Stimulated activated CD4-positive, alpha-beta T cell treated with anti-CD3 and anti-CD28 coated beads, TNF-alpha, amount 100 ng/mL, for 1 hour (primary cell): ENCODE measurements at places on chromosomes 12 and 14.

GRCh38 chr14:95691591-95691990 is 5.4 kb downstream of the TCL1B start:
- no peak for DNase-seq

GRCh38 chr12:48351022-48351708 is 446 bp upstream of the ZNF641 start:
- DNase-seq, result no peak

- DNase-seq, result no peak
Measured at GRCh38 chr12:125455556-125455955, 390.3 kb downstream of the AACS start.

- DNase-seq, result no peak
Measured at GRCh38 chr12:46246021-46246700, 22.7 kb downstream of the SLC38A1 start.

- DNase-seq, result no peak
Measured at GRCh38 chr14:49702725-49703124, 9.8 kb downstream of the KLHDC1 start.

DNA sequence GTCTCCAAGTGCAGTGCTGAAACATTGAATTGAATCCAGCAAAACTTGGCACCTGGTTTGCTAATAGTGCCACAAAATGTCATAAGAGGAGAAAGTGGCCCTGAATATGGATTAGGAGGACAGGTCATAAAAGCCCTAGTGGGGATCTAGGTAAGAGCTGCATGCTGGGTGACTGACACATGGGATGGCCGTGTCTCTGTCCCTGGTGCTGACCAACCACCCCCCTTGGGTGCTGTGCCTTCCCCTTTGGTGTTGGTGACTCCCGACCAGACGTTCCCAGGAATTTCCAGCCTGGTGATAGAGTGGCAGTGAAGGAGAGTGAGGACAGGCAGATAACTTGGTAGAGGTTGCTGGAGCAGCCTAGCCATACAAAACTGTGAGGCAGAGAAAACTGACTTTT is 142.8 kb downstream of the VRK1 start:
- no peak for DNase-seq

DNA sequence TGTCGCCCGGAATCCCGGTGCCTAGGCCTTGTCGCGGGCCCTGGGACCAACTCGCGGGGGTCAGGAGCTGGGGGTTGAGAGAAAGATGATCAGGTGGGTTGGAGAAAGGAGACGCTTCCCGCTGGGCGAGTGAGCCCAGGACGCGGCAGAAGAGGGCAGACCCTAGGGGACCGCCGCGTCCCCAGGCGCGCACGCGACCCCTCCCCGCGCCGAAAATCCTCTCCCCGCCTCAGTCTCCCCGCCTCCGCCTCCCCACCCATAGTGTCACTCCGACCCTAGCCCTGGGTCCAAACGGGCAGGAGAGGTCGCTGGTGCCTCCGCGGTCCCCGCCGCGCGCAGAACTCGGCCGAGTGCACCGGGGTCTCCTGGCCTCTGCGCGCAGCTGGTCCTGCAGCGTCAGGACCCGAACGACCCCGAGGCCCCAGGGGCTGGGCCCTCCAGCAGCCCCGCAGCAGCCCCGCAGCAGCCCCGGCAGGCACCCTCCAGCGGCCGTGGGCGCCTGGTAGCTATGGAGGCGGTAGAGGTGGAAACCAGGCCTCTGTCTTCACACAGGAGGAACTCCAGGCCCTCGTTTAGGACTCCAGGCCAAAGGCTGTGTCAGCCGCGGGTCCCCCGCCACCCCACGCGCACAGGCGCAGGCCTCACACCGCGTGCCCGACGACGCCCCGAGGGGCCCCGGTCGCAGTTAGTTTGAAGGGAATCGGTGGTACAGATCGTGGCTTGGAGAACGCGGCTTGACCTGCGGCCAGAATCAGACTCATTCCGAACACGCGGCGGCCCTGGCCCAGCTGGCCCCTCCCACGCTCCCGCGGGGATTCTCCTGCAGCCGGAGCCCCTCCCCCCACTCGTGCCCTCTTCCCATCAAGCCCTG is 60.1 kb upstream of the EIF5 start:
- DNase-seq, result no peak

- DNase-seq, result no peak
Measured at GRCh38 chr12:68018315-68018714, 29.1 kb downstream of the IFNG-AS1 start.

GRCh38 chr12:18443768-18444437 is 182.6 kb downstream of the PIK3C2G start:
- DNase-seq, result no peak

GRCh38 chr14:84446250-84446649 is 1083.7 kb upstream of the FLRT2 start:
- no peak for DNase-seq

DNA sequence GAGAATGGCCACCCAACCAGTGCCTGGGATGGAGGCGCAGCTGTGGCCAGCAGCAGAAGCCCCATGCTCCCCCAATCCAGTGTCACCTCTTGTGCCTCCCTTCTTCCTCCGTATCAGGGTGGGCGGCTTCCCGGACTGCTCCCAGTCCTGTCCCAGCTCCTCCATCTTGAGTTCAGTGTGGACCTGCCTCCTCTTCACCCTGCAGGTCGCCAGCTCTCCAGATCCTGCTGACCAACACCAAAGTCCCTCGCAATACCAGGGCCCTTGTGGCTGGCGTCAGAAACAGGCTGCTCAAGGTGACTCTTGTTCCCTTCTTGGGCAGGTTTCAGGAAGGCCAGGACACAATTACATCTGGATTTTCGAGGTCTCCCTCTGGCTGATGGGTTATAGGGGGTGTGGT is 17.0 kb downstream of the MVK start:
- DNase-seq, result no peak

DNA sequence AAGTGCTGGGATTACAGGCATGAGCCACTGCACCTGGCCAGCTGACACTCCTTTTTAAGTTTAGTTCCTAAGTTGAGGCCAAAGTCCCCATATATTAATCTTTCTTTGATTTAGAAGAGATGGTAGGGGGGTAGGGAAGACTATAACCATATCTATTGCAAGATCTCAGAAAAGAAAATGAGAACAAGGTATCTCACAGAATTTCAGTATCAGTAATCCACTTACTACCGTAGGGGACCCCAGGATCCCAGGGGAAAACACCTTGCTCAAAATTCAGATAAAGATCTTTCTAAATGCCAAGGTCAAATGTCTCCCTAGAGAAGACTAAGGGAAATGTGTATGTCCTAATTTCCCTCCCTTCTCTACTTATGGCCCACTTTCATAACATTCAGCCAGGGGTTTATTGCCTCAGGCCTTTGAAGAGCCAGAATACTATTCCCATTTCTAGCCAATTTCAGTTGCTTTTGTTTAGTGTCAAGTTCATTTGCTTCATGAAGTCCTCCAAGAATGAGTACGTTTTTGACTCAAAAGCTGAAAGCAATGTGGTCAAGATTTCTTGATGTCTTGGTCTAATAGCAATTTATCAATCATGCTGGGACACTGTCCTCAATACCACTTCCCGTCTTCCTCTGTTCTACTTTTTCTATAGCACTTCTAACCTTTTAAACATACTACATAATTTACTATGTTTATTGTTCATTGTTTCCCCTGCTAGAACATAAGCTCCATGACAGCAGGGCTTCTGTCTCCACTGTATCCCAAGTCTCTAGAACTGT is 86.3 kb downstream of the DCAF5 start:
- DNase-seq, result no peak

DNA sequence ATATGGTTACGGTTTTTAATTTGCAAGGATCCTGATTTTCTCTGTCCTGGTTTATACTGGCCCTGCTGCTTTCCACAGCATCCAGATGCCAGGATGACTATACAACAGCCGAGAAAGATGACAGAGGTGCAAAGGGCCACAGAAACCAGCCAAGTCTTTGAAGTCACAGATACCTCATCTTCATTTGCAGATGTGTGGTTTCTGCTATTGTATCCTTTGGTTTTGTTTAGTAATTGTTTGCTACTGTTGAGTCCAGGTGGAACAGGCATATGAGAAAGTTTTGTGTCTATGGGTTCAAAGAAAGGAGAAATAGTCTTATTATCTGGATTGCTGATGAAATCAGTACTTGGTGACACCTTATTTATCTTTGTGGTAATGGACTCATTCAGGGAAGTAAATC is 17.3 kb upstream of the KLHL42 start:
- no peak for DNase-seq

DNA sequence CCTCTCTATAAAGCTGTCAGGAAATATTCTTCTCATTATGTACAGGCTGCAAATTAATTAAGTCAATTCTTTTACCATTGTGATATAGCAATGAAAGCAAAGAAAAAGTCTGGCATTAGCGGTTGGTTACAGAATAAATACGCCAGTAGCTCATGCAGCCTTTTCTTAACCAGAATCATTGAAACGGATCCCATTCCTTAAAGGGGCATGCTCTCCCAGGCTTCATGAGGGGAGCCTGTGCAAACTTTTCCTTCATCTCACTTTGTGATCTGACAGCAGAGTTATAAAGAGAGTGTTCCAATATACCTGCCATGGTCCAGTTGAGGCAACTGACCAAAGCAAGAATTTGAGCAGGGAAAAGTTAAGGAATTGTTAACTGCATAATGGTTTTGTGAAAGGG is 337.7 kb downstream of the EMP1 start:
- no peak for DNase-seq

GRCh38 chr12:52496590-52497071 is 3.6 kb upstream of the KRT6A start:
- no peak for DNase-seq

DNA sequence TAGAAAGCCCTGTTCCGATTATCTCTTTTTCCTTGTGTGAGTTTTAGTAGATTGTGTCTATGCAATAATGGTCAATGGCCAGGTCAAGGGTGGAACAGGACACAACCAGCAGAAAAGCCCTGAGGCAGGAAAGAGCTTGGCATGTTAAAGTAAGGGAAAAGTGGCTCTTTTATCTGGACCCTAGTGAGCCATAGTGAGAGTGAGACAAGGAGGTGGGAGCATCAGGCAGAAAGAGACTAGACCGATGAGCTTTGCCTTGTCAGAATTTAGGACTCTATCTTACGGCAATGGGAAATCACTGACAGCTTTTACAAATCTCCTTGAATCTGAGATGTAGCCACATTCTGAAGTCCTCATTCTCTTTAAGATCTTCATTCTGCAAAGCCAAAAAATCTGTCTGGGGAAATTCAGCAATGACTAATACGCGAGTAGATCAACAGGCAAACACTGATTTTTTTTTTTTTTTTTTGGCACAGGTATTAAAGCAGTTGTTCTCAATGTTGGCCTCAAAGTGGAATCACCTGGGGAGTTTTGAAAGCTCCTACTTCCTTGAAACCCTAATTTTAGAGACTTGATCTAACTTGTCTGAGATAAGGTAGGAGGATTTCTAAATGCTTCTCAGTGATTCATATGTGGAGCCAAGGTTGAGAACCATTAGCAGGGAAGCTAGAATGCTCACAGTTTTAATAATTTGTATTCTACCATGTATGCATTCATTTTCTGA is 33.9 kb downstream of the TMEM19 start:
- no peak for DNase-seq

DNA sequence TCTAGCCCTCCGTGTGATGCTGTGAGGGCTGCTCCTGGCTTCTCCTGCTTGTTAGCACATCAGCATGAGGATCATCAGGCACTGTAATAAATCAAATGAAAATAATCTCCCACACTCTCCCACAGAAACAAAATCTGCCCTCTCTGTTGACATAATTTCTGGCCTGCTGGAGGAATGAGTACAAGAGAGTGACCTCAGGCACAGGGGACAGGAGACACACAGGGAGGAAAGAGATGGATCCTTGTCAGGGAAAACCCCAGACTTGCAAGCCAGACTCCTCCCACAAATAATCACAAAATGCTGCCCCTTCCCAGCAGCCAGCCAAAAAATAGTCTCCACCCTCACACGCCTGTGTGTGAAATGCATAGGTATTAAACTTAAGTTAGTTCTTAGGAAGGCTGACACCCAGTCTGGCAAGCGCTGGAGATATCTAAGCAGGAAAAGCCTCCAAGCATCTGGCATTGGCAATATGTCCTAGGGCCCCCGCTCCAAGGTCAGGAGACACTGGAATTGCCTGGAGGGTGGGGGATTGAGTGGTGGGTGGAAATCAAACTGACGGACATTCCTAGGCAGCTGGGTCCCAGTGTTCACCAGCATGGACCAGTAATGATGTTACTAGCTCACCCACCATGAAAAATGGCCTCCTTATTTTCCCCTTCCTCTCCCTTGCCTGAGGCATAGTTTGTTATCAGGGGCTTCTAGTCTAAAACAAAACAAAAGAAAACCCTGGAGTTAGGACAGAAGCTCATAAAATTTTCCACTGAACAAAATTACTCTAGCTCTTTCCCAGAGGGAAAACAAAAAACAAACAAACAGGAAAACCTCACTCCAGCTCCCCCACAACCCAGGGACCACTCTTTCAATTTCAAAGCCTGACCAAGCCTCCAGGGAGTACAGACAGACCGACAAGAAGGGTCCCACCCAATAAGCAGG is 22.0 kb downstream of the SMUG1 start:
- DNase-seq, result no peak

DNA sequence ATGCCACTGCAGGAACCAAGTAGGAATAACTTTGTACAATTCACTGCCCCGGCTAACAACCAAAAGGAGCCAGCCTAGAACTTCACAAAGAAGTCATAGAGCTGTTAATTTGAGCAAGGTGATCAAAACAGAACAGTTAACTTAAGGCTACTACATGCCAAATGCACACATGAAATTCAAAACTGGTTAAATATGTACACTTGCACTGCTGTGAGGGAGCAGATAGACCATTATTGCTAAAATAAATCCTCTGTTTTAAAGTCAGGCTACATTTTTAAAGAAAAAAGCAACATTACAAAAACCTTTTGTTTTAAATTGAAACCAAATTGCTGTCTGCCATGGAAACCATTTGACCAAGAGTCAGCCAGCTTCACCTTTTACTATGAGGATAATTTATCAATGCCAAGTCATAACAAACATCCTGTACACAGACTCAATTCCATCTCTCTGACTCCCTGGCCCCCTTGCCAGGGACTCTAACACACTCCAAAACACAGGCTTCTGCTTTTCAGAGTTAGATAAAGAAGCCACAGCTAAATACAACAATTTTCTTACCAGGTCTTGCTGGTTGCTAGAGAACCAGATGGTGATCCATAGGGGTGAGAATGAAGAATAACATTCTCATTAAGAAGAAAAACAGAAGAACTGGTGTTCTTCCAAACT is 84.0 kb downstream of the LRP6 start:
- DNase-seq, result no peak

- no peak for DNase-seq
Measured at GRCh38 chr12:19245666-19246065, 116.1 kb downstream of the PLEKHA5 start.

- DNase-seq, result no peak
Measured at GRCh38 chr14:63478437-63478852, 64.7 kb downstream of the PPP2R5E start.

- no peak for DNase-seq
Measured at GRCh38 chr12:116813271-116814041, 67.8 kb downstream of the HRK start.

GRCh38 chr12:109493938-109494337 is 16.5 kb downstream of the UBE3B start:
- DNase-seq, result no peak

DNA sequence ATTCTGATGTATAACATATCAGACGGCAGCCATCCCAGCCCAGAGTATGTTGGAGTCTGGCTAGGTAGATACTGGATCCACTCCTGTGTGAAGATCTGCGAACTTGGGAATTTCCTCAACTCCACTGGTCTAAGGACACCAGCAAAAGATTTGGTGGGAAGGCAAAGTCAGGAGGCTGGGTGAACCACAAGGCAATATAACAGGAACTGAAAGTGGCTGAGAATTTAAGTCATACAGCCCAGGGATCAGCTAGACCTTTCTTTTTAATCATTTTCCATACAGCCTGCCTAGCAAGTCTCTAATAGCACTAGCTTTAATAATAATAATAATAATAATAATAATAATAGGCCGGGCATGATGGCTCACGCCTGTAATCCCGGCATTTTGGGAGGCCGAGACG is 34.8 kb downstream of the BRAP start:
- DNase-seq, result no peak
